ENCODE measurements at places on chromosomes 13 and 19. TPM values are rescaled to one million over a fixed set of nuclear protein-coding genes. Genes with fewer than 3 reads are reported as not detected.

Gene PPP1R13L
- 4.5 TPM for total RNA-seq

Gene ERICH6B
- not detected for total RNA-seq

Gene NLRP4
- not detected for total RNA-seq

Gene ZNF575
- total RNA-seq = not detected

Gene C19orf25
- total RNA-seq = 15.6 TPM

Gene ZNF580
- total RNA-seq = 1.7 TPM

Gene AMER2
- not detected for total RNA-seq

Gene CEACAM6
- not detected for total RNA-seq

Gene ZNF57
- 4.6 TPM for total RNA-seq

Gene NR2F6
- total RNA-seq = 46.8 TPM

Gene CEACAM3
- not detected for total RNA-seq

Gene LGI4
- total RNA-seq = 0.09 TPM

Gene APC2
- total RNA-seq = 0.09 TPM

Gene BCAM
- 15.7 TPM for total RNA-seq

Gene TLE2
- total RNA-seq = 47.5 TPM

Gene TMC4
- not detected for total RNA-seq

Gene CADM4
- 5.8 TPM for total RNA-seq

Gene SNRPD2
- total RNA-seq = 865 TPM

Gene PALM
- 6.8 TPM for total RNA-seq

Gene SMIM44
- total RNA-seq = not detected

Gene KLK12
- not detected for total RNA-seq

Gene CRX
- total RNA-seq = not detected

Gene NLRP9
- not detected for total RNA-seq

Gene CGB8
- total RNA-seq = not detected

Gene MCOLN1
- total RNA-seq = 4.5 TPM

Gene RAB3A
- total RNA-seq = 0.45 TPM

Gene TTC9B
- total RNA-seq = not detected

Gene GRIN2D
- total RNA-seq = 0.66 TPM

Gene NACC1
- 55.5 TPM for total RNA-seq

Gene LAIR1
- total RNA-seq = not detected

Gene ZNF90
- total RNA-seq = not detected

Gene KLK4
- not detected for total RNA-seq

Gene FXYD1
- total RNA-seq = not detected

Gene MAB21L1
- not detected for total RNA-seq

Gene ADAMTS10
- 2.2 TPM for total RNA-seq

Gene DAND5
- not detected for total RNA-seq

Gene ZFP14
- 3.8 TPM for total RNA-seq

Gene NUCB1
- 148 TPM for total RNA-seq

Gene PCP2
- not detected for total RNA-seq

Gene MIA
- total RNA-seq = not detected

Gene LGALS14
- total RNA-seq = not detected

Gene CACNG8
- total RNA-seq = 1.7 TPM

Gene ATXN8OS
- total RNA-seq = not detected

Gene HIF3A
- total RNA-seq = 1.2 TPM

Measured in endothelial cell of coronary artery (primary cell).